Omental fat pad (tissue), 4 donors: ENCODE measurements at places on chromosomes 12 and 14.

GRCh38 chr14:103894034-103894722 lies 34.1 kb upstream of the TDRD9 start:
- DNase-seq: no peak

GRCh38 chr14:95951359-95951758 lies 74.7 kb downstream of the TUNAR start:
- DNase-seq: no peak

GRCh38 chr14:100692859-100693558 lies 33.7 kb upstream of the DLK1 start:
- DNase-seq: no peak

DNA sequence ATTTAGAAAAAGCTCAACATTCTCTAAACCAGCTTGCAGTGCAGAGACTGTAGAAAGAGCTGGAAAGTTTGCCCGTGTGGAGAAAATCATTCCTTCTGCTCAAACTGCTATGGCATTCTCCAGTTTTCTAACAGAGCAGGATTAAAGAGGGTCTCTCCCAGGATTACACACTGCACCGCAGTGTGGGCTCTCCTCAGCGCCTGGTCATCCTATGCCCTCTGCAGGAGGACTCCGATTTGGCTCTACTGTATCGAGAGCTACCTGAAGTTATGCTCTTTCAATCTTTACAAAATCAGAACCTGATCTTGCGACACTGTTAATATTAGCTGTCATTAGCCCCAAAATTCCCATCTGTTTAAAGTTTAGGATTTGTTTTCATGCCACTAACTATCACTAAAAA lies 33.0 kb downstream of the BHLHE41 start:
- no peak for DNase-seq

DNA sequence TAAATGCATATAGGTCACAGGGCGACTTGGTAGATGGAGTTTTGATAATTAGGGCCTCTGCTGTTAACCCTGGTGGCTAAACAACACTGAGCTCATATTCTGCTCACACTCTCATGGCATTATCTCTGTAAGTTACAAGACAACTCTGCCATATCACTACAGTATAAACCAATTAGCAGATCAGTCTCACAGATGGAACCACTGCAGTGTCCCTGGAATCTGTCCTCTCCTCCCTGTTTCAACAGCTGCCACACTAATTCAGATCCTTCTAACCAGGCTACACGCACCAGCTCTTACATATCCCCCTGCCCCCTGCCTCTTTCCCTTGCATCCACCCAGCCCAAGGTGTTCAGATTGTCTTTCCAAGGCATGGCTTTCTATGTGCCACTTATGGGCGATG lies 161.0 kb upstream of the RMST start:
- DNase-seq: no peak

GRCh38 chr12:76545486-76545885 lies 14.1 kb downstream of the OSBPL8 start:
- no peak for DNase-seq

DNA sequence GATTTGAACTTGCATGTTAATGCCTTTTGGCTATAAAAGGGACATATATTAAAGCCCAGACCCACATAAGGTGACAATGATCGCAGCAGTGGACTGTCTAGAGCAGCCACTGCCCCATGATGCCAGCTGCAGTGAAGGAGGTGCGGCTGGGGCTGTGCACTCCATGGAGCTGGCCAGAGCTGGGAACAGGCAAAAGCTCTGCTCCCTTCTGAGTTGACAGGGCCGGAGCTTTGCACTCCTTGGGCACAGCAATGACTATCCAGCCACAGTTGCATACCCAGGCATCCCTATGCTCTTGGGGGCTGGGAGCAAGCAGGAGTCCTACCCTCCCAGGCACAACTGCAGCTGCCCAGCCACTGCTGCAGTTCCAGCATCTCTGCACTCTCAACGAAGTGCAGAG lies 50.2 kb downstream of the EGLN3 start:
- no peak for DNase-seq

DNA sequence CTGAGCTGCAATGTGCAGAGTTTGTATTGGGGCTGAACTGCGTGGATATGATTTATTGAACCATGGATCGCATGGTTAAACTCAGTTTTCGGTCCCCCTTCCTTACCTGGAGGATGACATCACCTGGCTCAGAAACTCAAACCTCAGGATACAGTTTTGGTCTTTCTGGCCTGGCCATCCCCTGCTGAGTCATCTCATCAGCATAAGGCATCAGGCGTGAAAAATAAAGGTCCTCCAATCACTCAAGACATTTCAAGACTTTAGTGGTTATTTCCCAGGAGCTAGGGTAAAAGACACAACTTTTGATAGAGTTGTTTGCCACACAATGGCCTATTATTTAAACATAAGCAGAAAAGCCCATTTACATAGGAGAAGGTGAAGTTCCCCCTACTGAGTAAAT lies 631.1 kb upstream of the TMEM132C start:
- no peak for DNase-seq

DNA sequence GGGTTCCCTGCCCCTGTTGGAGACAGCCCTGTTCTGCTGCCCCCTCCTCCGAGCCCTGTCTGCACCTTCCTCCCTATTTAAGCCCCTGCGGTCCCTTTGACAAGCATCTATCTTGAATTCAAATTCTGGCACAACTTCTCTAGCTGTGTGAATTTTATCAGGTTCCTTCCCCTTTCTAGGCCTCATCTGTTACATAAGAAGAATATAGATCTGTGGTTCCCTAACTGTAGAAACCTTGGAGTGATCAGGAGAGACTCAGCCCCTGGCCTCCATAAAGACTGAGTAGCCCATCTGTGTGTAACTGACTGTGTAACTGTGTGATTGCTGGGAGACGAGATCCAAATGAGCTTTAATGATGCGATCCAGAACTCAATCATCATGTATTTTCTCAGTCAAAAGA lies 13.0 kb upstream of the RACGAP1 start:
- DNase-seq: no peak

DNA sequence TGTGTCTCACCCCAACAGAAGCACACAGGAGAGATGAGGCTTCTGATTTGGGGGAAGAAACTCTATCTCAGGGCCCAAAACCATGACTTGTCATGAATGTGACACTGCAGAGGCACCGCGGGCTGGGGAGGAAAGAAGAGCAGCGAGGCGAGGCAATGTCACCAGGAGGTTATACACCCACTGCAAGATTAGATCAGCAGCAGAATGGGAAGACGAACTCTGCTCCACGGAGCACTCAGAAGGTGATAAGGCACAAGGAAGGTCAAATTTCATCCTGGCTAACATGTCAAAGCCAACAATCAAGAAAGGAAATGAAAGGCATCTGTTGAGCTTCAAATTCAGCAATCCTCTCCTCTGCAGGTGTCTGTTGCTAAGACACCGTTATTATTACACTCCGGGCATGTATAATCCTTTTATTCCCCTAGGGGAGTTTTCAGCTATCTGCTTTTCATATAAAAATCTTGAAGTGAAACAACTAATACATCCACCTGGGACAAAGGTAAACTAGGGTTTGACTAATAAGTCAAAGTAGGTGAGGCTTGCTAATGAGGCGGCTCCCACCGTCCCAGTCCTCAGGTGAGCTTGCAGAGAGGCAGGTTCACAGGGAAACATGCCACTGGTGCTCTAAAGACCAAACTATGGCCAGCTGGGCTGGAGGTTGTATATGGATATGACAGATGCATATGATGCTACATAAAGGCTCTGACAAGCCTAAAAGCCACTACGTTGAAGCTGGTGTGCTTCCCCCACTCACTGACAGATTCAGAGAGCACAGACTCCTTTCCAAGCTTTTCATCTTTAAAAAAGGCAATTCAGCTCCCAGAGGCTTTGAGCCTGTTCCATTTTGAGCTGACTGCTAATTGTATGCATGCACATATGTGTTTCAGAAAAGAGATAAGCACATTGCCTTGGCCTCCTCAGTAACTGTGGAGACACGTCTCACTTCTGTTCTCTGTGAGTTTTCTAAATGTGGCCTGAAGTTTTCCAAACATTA lies 221.2 kb downstream of the NELL2 start:
- no peak for DNase-seq

GRCh38 chr14:81485781-81486180 lies 47.9 kb downstream of the SEL1L start:
- DNase-seq: no peak

DNA sequence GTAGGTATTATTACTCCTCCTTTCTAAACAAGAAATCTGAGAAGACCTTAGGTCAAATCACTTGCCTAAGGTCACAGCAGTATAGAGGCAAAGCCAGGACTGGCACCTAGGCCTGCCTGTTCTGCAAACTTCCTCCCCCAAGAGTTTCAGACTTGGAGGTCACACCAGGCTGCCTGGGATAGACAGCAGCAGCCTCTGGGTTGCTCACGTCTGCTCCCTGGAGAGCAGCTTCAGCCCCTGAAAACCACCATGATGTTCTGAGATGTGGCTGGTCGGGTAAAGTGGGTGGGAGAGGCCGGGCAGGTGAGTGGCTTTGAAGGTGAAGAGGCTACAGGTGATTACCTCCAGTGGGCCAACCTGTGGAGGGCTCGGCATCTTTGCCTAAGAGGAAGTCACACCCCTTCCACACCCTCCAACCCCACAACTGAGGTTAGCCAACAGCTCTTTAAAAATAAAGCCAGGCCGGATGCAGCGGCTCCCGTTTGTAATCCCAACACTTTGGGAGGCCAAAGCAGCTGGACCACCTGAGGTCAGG lies 37.0 kb upstream of the PNMA1 start:
- no peak for DNase-seq

DNA sequence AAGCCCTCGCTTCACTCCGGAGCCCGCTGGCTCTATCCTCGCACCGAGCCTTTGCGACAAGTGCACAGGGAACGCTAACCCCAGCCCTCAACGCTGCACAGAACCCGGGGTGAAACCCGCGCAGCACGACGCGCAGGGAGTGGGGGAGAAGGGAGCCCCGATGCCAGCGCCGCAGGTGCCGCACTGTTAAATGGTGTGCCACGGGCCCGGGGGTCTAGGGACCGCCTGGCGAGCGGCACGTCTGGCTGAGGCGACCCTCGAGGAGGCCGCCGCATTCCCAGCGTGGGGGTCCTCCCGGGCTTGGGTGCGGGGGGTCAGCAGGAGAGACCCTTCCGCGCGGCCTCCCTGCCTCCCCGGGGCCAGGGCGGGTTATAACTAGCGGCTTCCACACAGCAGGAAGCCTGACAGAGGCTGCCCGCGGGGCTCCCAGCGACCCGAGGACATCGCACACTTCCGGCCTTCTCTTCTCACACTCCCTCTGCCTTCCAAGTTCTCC lies 23.8 kb upstream of the LRTM2 start:
- DNase-seq: peak; percentile 22

- no peak for DNase-seq
These were observed 11.1 kb downstream of the EPS8 start for GRCh38 chr12:15778126-15778525.

DNA sequence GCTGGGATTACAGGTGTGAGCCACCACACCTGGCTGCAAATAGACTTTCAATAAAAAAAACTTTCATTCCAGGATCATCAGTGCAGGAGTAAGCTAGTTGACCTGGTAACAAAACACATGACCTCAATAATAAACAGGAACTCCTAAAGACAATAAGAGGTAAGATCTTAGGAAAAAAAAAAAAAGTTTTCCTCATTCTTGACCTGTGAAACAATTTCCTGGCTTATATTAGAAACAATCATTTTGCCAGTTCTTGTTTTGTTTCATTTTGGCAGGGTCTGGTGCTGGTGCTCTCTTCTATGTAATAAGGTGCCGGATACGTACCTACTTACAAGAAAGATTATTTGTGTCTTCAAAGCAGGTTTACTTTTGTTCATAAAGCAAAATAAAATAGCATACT lies 90.6 kb upstream of the AMN1 start:
- DNase-seq: no peak
